Activated naive CD8-positive, alpha-beta T cell treated with anti-CD3 and anti-CD28 coated beads, Interleukin-2, amount 50 U/mL, for 24 hours (primary cell): ENCODE measurements at places on chromosomes 13 and 19.

DNA sequence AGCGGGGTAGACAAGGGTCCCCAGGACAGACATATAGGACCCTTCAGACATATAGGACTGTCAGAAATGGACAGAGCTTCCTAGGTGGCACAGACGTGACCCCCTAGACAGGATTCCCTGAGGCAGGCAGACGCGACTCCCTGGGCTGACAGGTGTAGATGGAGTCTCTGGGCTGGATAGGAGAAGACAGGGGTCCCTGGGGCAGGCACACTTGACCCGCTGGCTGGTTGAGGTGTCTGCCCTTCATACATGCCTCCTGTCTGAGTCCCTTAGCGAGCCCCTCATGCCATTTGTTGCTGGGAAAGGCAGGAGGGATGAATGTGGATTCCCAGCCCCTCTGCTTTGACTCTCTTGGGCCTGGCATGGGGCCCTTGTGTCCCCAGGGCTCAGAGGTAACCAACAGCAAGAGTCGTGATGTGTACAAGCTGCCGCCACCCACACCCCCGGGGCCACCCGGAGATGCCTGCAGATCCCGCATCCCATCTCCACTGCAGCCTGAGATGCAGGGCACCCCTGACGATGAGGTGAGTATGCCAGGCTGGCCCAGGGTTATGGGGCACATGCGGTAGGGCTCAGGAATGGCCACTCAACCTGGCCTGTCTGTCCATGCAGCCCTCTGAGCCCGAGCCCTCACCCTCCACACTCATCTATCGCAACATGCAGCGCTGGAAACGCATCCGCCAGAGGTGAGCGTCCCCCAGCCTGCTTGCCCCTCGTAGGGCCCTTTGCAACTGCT lies 3.0 kb downstream of the HSPB6 start:
- peaks cover 33% of the 10 kb centered on the region for H3K4me1 ChIP-seq
- peaks cover 10% of the 10 kb centered on the region for H3K36me3 ChIP-seq
- H3K27ac ChIP-seq, result no peak overlapping the region
- no peak for DNase-seq
- peaks cover 12% of the 10 kb centered on the region for H3K27me3 ChIP-seq

DNA sequence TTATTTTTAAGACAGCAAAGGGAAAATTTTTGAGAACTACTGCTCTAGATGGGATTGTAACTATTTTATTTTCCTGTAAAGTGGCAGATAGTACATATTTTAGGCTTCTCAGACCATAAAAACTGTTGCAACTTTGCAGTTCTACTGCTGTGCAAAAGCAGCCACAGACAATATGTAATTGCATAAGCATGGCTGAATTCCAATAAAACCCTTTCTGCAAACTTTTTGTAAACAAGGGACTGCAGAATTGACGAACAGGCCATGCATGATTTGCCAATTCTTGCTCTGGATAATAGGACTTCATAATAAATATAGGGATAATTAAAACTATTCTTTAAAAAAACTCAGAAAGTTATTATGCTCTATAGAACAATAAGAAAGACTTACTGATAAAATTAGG lies 149.1 kb downstream of the SLITRK5 start:
- no peak for DNase-seq
- no peak overlapping the region for H3K27ac ChIP-seq
- H3K36me3 ChIP-seq, result no peaks in the 10 kb centered on the region

DNA sequence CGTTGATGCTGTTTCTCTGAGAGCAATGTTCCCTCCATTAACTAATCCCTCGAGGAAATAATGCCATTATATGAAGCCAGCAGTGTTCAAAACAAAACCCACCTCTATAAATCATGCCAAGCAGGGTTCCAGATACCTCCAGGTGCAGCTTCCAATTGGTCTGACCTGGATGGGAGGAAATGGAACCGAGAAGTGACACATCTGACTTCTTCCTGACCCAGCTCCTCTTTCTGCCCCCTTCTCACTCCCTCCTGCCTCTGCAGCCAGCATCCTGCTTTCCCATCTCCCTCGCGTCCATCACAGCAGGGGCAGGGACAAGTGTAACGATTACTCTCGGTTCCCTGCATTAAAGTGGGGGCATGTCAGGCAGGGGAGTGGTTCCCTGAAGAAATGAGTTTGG lies 37.5 kb downstream of the HSPH1 start:
- no peak overlapping the region for H3K4me3 ChIP-seq
- peaks cover 51% of the 10 kb centered on the region for H3K27me3 ChIP-seq
- H3K27ac ChIP-seq, result no peak overlapping the region
- H3K4me1 ChIP-seq, result peaks cover 3% of the 10 kb centered on the region
- no peak for DNase-seq

DNA sequence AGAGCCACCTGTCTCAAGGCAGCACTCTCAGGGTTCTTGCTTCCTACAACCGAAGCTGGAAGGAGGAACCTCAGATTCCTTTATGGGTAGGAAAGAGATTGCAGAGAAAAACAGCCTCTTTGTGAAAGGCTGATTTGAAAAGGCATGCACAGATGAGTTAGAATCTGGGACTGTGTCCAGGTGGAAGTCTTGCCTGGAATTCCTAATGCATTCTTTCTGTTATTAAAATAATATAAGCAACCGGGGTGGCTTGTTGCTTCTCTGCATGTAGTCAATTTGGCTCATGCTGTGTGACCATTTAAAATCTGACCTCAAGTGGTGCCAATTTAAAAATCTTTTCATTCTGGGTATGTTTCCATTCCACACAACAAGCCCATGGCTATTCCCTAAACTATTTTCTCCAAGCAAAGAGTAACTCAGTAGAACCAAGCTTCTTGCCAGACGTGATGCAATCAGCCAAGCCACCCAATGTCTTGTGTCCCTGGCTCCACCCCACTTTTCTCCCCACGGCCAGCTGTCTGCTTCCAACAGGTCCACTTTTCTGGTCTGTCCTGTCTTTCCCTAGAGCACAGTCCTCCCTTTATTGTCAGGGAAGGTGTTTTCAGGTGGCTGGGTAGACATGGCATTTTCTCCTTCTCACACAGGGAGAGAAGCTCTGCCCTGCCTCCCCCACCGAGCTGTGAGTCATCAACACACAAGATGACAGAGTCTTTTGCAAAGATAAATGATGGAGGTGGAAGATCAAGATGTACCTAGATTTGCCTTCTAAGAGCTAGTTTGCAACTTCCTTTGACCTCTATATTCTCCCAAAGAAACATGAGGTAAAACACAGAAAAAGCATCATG lies 394.3 kb downstream of the FOXO1 start:
- DNase-seq, result peak; percentile 50
- H3K36me3 ChIP-seq, result no peaks in the 10 kb centered on the region
- H3K27ac ChIP-seq, result peak overlapping the region; percentile 64

DNA sequence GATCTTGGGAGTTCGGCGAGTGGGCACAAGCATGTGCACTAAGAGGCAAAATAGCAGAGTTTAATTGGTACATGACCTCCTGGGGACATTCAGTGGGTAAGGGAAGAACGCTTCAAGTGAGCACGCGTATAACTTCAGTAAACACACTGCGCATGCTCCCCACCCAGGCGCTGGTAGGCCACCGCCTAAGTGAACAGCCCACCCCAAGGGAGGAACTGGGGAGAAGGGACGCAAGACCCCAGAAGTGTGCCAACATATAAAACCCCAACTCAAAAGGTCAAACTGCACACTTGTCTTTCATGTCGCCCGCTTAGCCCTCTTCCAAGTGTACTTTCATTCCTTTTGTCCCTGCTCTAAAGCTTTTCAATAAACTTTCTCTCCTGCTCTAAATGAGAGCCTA lies 10.5 kb upstream of the NTN5 start:
- H3K4me1 ChIP-seq, result no peaks in the 10 kb centered on the region
- DNase-seq, result no peak
- H3K4me3 ChIP-seq, result no peak overlapping the region
- H3K36me3 ChIP-seq, result no peaks in the 10 kb centered on the region

DNA sequence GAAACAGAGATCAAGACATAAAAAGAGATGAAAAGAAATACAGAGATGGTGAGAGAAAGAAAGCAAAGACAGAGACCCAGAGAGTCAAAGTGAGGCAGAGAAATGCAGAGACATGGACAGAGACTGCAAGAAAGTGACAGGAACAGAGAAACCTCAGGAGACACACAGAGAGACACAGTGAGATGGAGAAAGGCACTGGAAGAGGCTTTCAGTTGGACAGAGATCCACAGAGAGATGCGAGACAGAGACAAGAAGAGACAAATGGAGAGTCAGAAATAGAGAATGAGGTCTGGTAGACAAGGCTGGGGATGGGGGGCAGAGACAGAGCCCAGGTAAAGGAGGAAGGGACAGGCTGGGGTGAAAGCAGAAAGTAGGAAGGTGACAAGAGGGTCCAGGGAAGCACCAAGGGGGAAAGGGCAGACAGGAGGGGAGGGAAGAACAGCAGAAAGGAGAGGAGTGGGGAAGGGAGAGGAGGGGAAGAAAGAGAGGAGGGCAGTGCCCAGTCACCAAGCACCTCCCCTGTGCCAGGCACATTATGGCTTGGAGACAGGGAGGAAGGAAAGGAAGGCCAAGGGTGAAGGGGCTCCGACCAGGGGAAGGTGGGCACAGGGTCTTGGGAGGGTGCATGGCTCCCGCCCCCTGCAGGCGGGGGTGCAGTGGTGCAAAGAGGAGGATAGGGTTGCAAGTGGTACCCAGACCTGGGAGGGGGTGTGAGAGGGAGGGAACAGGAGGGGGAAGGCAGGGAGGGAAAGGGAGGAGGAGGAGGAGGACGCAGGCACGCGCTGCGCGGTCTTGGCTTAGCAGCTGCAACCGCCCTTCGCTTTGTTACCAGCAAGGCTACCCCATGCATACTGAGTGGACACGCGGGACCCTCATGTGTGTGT lies 38.4 kb downstream of the DEDD2 start:
- peaks cover 30% of the 10 kb centered on the region for H3K27me3 ChIP-seq
- DNase-seq, result no peak
- H3K27ac ChIP-seq, result no peak overlapping the region
- H3K4me3 ChIP-seq, result no peak overlapping the region
- peaks cover 21% of the 10 kb centered on the region for H3K4me1 ChIP-seq

- H3K4me1 ChIP-seq, result no peaks in the 10 kb centered on the region
- no peaks in the 10 kb centered on the region for H3K27me3 ChIP-seq
- H3K36me3 ChIP-seq, result no peaks in the 10 kb centered on the region
- no peak overlapping the region for H3K27ac ChIP-seq
Observed at GRCh38 chr13:67258482-67258881, 28.3 kb upstream of the PCDH9 start.

DNA sequence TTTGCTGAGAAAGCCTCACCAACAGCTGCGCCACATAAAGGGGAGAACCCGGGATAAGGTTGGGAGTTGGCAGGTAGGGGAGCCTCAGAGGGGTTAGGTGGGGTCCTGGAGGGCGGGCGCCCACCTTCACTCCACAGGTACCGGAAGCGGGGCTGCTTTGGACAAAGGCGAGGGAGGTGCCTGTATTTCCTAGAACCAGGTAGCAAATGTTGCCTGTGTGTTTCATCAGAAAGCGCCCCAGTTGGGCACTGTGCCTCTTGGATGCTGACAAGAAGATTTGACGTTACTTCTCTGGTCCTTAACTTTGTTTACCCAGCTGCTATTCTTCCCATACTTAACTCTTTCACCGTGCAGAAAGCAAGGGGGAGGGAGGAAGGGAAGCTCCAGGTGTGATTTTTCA lies 278.9 kb downstream of the ZNF536 start:
- no peaks in the 10 kb centered on the region for H3K36me3 ChIP-seq
- H3K27me3 ChIP-seq, result peaks cover 29% of the 10 kb centered on the region
- no peak overlapping the region for H3K27ac ChIP-seq
- no peaks in the 10 kb centered on the region for H3K4me1 ChIP-seq
- no peak overlapping the region for H3K4me3 ChIP-seq

DNA sequence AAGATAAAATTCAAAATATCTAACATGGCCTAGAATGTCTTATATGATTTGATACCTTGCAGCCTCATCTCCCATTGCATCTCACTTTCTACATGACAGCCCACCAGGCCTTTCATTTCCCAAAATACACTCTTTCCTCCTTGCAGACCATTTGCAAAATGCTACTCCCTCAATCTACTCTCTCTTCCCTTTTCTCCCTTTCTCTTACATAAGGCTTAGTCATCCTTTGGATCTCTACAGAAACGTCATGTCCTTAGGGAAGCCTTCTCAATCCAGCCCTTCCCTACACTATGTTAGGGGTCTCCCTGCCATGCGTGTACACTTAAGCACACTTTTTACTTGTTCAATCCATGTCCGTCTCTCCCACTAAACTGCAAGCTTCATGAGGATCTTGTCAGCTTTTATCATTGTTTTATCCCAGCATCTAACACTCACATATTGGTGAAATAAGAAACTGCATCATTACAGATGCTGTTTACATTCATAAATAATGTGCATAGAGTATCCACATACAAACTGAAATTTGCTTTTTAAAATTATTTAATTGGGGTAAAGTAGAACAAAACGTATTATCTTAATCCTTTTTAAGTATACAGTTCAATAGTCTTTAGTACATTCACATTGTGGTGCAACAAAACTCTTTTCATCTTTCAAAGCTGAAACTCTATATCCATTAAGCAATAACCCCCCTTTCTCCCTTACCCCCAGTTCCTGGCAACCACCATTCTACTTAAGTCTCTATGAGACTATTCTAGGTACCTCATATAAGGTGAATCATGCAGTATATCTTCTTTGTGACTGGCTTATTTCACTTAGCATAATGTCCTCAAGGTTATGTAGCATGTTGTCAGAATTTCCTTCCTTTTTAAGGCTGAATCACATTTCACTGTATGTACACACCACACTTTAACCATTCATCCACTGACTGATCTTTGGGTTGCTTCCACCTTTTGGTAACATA lies 11.5 kb upstream of the WBP4 start:
- H3K27me3 ChIP-seq, result no peaks in the 10 kb centered on the region
- peaks cover 49% of the 10 kb centered on the region for H3K4me1 ChIP-seq
- peaks cover 20% of the 10 kb centered on the region for H3K36me3 ChIP-seq
- H3K27ac ChIP-seq, result peak overlapping the region; percentile 40

DNA sequence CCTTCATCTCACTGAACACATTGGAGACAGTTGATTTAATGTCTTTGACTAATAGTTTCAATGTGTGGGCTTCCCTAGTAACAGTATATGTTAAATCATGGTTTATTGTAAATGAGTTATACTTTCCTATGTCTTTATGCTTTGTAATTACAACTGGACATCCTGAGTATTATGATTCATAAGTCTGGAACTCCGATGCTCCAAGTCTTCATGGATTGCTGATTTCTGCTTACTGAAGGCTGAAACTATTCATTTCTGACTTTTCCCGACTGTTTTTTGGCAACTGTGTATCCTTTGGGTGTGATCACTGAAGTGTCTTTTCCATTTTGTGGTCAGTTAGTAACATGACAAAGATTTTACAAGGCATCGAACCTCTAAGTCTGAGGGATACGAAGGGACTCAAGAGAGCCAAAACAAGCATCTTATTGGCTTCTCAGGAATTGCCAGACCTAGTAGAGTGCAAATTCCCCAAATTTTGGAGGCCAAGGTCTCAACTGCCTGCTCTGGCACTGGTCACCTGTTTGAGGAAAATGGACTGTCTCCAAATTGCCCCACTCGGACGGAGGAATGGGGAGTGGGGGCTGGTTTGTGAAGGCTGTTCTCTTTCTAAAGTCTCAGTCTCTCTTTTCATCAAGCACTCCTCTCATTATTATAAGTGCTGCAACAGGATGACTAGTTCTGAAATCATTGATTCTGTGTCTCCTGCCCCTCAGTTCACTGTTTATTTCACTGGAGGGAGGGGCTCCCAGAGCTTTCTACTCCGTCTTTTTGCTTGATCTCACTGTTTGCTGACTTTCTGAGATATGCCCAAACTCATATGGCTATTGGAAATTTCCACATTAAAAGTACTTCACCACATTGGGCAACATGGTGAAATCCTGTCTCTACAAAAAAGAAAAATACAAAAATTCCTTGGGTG lies 20.2 kb upstream of the CD70 start:
- H3K27ac ChIP-seq, result peak overlapping the region; percentile 63
- no peak overlapping the region for H3K4me3 ChIP-seq
- no peak for DNase-seq
- peaks cover 29% of the 10 kb centered on the region for H3K27me3 ChIP-seq
- peaks cover 4% of the 10 kb centered on the region for H3K36me3 ChIP-seq
